ENCODE measurements at places on chromosomes 16 and 17.

DNA sequence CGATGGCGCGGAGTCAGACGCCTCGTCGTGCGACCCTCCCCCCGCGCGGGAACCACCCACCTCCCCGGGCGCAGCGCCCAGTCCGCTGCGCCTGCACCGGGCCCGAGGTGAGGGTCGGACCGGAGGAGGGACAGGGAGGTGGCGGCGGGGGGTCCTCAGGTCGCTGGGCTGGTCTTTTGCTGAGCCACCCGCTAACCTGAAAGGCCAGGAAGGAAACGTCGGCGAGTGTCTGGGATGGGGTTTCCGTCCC lies 4.9 kb downstream of the TBX2 start:
- no peak for DNase-seq

DNA sequence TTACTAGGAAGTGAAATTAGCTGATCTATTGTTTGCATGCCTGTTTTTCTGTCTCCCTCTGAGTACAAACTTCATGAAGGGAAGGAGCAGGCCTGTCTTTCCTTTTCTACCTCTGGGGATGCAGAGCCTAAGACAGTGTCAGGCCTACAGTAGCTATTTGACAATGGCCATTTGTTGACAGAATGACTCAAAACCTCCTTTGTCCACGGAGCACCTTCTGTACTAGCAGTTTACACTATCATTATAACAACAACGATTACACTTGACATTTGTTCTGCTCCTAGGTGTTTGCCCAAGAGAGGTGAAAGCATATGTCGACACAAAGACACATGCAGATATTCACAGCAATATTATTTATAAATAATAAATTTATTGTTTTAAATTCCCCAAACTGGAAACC lies 132.3 kb upstream of the IRX3 start:
- no peak for DNase-seq

DNA sequence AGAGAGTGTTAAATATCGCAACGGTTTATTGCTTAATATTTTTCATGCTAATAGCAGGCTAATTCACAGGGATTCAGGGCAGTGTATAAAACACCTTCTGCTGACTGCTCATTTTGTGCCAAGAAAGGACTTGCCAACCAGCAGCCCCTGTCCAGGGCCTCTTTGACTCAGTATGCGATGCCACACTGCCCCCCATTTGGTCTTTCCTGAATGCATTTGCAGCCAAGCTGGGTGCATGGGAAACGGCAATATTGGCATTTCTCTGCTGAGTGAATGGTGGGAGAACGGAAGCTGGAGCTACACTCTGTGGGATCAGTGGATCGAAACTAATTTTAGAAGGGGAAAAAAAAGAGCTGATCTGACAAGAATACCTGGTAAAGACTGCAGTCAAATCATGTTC lies 152.9 kb upstream of the C16orf82 start:
- no peak for DNase-seq

- DNase-seq: no peak
Observed at GRCh38 chr17:33933576-33933975, 321.5 kb upstream of the CCL2 start.

GRCh38 chr16:1788095-1788707 lies 5.3 kb downstream of the IGFALS start:
- DNase-seq: no peak

GRCh38 chr16:47965439-47965838 lies 190.4 kb downstream of the ABCC12 start:
- no peak for DNase-seq

- DNase-seq: no peak
Observed at GRCh38 chr17:2967515-2967914, 95.9 kb downstream of the OR1D5 start.

- DNase-seq: no peak
Observed at GRCh38 chr16:79395591-79395990, 204.9 kb downstream of the MAF start.

DNA sequence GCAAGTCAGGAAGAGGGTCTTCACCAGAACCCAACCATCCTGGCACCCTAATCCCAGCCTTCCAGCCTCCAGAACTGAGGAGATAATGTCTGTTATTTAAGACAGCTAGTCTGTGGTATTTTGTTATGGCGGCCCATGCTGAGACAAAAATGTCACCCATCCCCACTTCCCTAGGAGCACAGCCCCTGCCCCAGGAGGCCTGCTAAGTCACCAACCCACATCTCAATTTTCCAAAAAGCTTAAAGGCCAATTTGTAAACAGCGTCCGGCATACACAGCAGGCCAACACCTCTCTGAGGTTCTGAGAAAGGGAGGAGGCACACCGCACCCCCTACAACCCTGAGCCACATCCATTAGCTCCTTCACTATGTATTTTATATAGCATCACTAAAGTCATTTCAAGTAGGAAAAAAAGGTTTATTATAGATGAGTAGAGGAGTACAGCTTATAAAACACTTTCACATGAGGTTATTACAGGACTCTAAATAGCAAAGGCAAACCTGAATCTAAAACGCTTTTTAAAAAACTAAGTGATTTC lies 6.9 kb downstream of the TMEM170A start:
- DNase-seq: no peak

DNA sequence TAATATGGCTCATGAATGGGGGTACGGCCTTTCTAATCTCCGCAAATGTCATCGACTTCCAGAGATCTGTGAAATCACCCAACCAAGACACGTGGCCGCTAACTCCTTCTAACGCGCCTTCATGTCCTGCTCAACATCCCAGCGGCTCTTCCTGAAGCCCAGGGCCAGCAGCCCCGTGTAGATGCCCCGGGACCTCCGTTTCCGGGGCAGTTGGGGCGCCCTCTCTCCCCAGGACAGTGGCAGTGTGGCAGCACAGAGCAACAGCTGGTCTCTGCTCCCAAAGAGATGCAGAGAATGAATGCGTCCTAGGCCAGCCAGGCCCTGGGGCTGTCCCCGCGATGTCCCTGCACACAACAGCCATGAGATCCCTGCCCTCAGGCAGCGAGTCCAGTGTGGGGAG lies 153.5 kb downstream of the RBFOX3 start:
- no peak for DNase-seq

GRCh38 chr16:8852534-8852933 lies 16.3 kb downstream of the CARHSP1 start:
- no peak for DNase-seq

GRCh38 chr17:42171831-42172230 lies 9.1 kb downstream of the KCNH4 start:
- DNase-seq: no peak

- no peak for DNase-seq
Observed at GRCh38 chr16:55330781-55331647, 7.0 kb downstream of the IRX6 start.

DNA sequence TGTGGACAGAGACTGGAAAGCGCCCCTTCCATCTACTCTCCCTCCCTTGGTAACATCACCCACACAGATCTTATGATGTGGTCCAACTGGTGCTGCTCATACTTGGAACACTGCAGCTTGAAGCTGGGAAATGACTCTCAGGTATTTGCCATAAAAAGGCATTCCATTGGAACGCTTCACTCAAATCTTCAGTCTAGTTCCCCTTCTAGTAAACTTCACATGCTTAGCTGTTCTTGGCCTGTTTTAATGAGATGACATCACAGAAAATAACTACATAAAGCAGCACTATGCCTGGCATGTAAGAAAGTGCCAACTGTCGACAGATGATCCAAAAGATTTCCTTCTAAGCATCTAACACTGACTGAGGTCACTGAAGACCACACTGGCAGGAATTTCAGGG lies 9.3 kb downstream of the ZNF263 start:
- no peak for DNase-seq

GRCh38 chr17:36598951-36599401 lies 2.4 kb upstream of the MRM1 start:
- DNase-seq: no peak

- DNase-seq: no peak
Observed at GRCh38 chr16:57753448-57754353, 18.1 kb downstream of the KATNB1 start.

- DNase-seq: peak; percentile 56
Observed at GRCh38 chr16:10552998-10553491, 27.4 kb downstream of the EMP2 start.

- no peak for DNase-seq
Observed at GRCh38 chr17:31431852-31432658, 40.6 kb downstream of the RAB11FIP4 start.

- no peak for DNase-seq
Observed at GRCh38 chr16:68749432-68749831, 12.3 kb downstream of the CDH1 start.

- DNase-seq: no peak
Observed at GRCh38 chr16:51045186-51045585, 105.9 kb downstream of the SALL1 start.

DNA sequence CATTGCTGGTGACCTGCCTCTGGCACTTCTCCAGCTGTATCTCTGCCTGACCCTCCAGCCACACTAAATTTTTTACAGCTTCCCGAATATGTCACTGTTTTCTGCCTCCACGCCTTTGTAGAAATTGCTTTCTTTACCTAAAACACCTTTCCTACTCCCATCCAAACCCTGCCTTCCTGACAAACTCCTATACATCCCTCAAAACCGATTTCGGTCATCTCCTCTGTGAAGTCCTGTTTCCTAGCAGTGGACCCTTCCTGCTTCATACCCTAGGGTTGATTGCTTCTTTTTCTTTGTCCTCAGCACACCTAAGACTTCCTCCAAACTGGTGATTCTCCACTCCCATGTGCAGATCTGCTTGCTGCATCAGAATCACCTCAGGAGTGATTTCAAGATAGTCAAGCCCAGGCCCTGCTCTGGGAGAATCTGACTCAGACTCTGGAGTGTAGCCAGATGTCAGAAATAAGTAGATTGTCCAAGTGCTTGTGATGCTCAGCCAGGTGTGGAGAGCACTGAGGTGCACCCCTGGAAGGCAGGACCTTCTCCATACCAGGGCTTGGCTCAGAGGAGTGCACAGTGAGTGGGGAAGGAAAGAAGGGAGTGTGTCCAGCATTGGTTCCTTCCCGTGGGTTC lies 184.2 kb downstream of the COPRS start:
- DNase-seq: no peak

- DNase-seq: no peak
Observed at GRCh38 chr16:57838161-57838560, 35.9 kb upstream of the KIFC3 start.

DNA sequence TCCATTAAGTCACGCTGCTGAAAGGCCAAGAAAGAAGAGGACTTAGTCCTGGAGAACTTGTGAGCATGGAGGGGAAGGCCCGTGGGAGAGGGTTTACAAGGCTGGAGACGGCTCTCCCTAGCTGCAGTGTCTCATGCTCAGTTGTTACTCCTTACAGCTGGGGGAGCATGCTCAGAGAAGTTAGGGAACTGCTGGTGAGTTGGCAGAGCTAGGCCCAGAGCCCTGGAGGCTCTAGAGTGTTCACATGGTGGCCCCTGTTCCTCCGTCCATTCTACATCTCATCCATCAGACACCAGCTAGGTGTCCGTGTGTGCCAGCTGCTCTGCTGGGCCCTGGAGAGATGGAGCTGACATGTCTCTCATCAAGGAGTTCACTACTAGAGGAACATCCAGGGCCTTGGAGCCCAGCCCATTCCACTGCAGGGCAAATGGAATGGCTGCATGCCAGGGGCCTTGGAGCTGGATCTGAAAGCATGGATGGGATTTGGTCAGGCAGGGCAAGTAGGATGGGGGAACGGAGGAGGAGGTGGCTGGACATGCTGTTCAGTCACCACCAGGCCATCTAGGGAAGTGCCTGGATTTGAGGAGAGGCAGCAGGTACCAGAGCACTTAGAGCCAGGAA lies 6.3 kb downstream of the XYLT2 start:
- DNase-seq: no peak

DNA sequence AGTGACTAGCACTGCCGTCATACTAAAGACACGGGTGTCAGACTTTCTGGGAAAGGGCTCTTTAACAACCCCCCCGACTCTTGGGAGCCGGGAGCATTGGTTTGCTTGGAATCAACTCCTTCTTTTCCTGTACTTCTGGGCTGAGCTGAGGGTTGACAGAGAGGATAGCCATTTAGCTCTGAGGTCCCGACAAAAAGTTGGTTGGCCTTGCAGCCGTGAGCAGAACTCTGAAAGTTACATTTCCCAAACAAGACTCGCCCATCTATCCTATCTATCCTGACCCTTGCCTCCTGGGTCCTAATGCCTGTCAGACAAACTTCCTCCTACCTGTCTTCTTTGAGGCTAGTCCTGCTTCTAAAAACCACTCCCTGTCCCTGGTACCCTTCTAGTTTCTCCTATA lies 460.8 kb upstream of the TOM1L1 start:
- DNase-seq: no peak

GRCh38 chr16:75570396-75571065 lies 4.4 kb downstream of the GABARAPL2 start:
- no peak for DNase-seq

- DNase-seq: no peak
Observed at GRCh38 chr17:45370949-45371413, 54.2 kb upstream of the MAP3K14 start.

GRCh38 chr16:49342336-49343265 lies 31.0 kb upstream of the C16orf78 start:
- no peak for DNase-seq

- no peak for DNase-seq
Observed at GRCh38 chr16:83403761-83404160, 404.0 kb upstream of the HSBP1 start.

GRCh38 chr17:56317351-56318208 lies 164.3 kb downstream of the ANKFN1 start:
- DNase-seq: no peak

- DNase-seq: no peak
Observed at GRCh38 chr16:47198180-47198575, 54.4 kb upstream of the NETO2 start.

DNA sequence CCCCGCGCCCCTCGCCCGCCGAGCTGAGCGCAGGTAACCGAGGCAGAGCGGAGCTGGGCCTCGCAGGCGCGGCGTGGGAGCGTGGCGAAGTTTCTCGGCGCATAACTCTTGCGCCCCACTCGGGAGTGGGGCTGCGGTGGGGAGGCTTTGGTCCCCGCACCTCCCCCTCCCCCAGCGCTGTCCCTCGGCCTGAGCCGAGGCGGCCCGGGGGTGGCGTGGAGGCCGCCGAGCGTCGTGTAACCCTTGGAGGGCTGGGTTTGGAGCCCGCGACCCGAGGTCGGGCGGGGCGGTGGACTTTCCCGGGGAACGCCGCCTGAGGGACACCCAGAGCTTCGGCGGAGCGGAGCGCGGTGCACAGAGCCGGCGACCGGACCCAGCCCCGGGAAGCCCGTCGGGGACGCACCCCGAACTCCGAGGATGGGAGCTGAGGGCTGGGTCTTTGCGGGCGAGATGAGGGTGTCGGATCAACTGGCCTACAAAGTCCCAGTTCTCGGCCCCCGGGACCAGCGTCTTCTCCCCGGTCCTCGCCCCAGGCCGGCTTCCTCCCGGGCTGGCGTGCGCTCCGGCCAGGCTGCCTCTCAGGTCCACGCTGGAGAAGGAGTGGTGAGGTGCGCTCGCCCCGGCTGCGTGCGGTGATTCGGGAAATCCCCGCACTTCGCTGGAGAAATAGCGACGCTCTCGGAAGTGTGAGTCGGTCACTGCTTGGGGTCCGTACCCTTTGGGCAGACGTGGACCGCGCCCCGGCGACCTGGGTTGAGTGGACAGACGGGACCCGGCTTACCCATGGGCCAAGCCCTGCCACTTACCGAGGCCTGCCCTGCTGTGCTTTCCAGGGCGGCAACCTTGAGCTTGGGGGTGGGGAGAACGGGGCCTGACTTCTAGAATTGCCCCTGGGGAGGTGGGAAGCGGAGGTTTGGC lies 168.4 kb downstream of the RAB11FIP4 start:
- no peak for DNase-seq
